ENCODE measurements at places on chromosomes 1 and 21. TPM values are rescaled to one million over a fixed set of nuclear protein-coding genes. Genes with fewer than 3 reads are reported as not detected.

- H3K27me3 ChIP-seq: peaks cover 41% of the 10 kb centered on the region
- DNase-seq: no peak
- H3K4me3 ChIP-seq: peak overlapping the region; percentile 76
- H3K4me1 ChIP-seq: peaks cover 16% of the 10 kb centered on the region
These were observed 540 bp upstream of the C1orf198 start for GRCh38 chr1:230868736-230869385.

- H3K36me3 ChIP-seq: no peaks in the 10 kb centered on the region
- H3K27ac ChIP-seq: no peak overlapping the region
- no peak overlapping the region for H3K4me3 ChIP-seq
- no peaks in the 10 kb centered on the region for H3K4me1 ChIP-seq
- DNase-seq: no peak
- no peaks in the 10 kb centered on the region for H3K27me3 ChIP-seq
These were observed 757.8 kb upstream of the CXADR start for GRCh38 chr21:16755061-16755460.

DNA sequence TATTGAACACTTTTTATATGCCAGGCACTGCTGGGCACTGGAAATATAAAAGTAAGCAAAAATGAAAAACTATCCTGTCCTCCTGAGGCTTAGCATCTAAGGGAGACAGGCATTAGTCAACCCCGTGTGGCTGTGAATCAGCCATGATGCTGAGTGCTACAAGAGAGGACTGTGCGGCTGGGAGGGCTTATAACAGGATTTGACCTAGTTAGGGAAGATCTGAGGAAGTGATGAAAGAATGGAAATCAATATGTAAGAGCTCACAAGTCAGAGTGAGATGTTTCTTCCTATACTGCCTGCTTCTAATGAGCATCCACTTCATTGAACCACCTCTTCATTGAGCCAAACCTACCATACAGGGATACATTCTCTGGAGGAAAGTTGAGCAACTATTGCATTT, 15.1 kb downstream of the TRIM45 start:
- no peak overlapping the region for H3K27ac ChIP-seq
- H3K4me1 ChIP-seq: peaks cover 11% of the 10 kb centered on the region
- no peaks in the 10 kb centered on the region for H3K27me3 ChIP-seq
- no peak for DNase-seq

DNA sequence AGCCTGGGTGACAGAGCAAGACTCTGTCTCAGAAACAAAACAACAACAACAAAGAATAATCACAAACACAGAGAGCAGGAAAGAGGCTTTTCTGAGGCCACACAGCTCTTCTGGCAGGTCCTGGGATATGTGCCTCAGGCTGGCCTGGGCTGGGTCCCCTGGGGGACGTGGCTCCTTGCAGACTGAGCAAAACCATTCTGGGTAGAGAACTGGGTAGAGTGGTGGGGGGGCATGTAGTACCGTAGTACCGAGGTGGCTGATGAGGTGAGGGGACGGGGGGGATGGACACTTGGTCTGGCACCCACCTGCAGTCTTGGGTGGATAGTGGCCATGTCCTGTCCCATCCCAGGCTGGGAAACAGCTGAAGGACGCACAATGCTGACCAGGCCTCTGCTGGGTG, 6.0 kb downstream of the TMEM82 start:
- H3K36me3 ChIP-seq: no peaks in the 10 kb centered on the region
- no peaks in the 10 kb centered on the region for H3K4me1 ChIP-seq
- no peak for DNase-seq
- no peak overlapping the region for H3K4me3 ChIP-seq
- H3K27me3 ChIP-seq: no peaks in the 10 kb centered on the region
- H3K27ac ChIP-seq: no peak overlapping the region

GRCh38 chr1:16088351-16088911, 15.0 kb upstream of the FAM131C start:
- H3K4me3 ChIP-seq: no peak overlapping the region
- H3K27me3 ChIP-seq: no peaks in the 10 kb centered on the region
- H3K27ac ChIP-seq: no peak overlapping the region
- H3K36me3 ChIP-seq: no peaks in the 10 kb centered on the region
- no peaks in the 10 kb centered on the region for H3K4me1 ChIP-seq
- no peak for DNase-seq

The LCE1A gene
- total RNA-seq: not detected

GRCh38 chr1:62997884-62998283, 214.0 kb downstream of the ATG4C start:
- no peaks in the 10 kb centered on the region for H3K36me3 ChIP-seq
- no peaks in the 10 kb centered on the region for H3K4me1 ChIP-seq
- H3K27ac ChIP-seq: no peak overlapping the region

The CYP4A11 gene
- not detected for total RNA-seq

GRCh38 chr21:25458484-25458883, 148.8 kb downstream of the MRPL39 start:
- peaks cover 54% of the 10 kb centered on the region for H3K4me1 ChIP-seq
- peak overlapping the region; percentile 53 for H3K27ac ChIP-seq
- H3K36me3 ChIP-seq: peaks cover 7% of the 10 kb centered on the region
- no peak for DNase-seq
- no peak overlapping the region for H3K4me3 ChIP-seq

DNA sequence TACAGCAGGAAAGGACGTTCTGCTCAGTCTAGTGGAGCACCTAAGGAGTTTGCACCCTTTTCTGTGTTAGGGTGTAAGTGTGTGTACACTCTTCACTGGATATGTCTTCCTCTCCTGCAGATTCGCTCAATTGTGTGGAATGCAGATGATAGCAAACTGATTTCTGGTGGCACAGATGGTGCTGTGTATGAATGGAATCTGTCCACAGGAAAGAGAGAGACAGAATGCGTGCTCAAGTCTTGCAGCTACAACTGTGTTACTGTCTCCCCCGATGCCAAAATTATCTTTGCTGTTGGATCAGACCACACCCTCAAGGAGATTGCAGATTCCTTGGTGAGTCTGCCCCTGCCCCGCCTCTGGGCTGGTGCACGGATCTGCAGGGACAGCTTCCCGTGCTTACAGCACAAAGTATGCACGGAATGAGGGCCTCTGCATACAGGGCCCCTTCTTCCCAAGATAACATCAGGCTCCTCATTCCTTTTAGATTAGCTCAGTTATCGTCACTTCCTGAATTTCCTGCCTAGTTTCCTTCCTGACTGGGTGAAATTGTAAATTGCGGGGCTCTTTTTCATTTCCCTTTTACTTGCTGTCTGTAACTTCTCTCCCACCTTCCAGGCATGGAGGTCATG, 34.6 kb downstream of the CFAP57 start:
- peaks cover 2% of the 10 kb centered on the region for H3K27me3 ChIP-seq
- no peaks in the 10 kb centered on the region for H3K36me3 ChIP-seq
- H3K27ac ChIP-seq: no peak overlapping the region
- H3K4me1 ChIP-seq: no peaks in the 10 kb centered on the region

The OTUD7B gene
- 10.3 TPM for total RNA-seq

The WDR64 gene
- 0.21 TPM for total RNA-seq

GRCh38 chr1:162406811-162407210, 5.1 kb downstream of the SH2D1B start:
- DNase-seq: no peak
- H3K27ac ChIP-seq: no peak overlapping the region
- no peaks in the 10 kb centered on the region for H3K4me1 ChIP-seq
- H3K36me3 ChIP-seq: no peaks in the 10 kb centered on the region

- H3K27ac ChIP-seq: no peak overlapping the region
- H3K4me3 ChIP-seq: no peak overlapping the region
- H3K4me1 ChIP-seq: no peaks in the 10 kb centered on the region
- H3K36me3 ChIP-seq: no peaks in the 10 kb centered on the region
- peaks cover 11% of the 10 kb centered on the region for H3K27me3 ChIP-seq
These were observed 14.7 kb upstream of the KIRREL1 start for GRCh38 chr1:157978586-157979403.

DNA sequence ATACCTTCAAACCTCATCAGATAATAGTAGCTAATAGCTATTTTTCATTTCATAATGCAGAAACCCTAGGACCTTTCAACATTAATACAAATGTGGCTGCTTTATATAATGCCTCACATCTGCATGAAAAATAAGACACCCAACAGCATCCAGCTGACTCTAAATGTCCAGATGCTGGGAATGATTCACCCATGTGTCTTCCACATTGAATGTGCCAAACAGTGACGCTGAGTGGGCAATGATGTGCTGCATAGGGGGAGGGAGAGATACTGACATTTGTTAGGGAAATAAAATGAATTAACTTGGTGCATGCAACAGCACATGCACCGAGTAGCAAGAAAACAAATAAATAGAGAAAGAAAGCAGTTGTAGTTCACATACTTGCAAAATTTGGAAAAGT, 199.3 kb downstream of the DSCAM start:
- no peak overlapping the region for H3K4me3 ChIP-seq
- no peaks in the 10 kb centered on the region for H3K4me1 ChIP-seq
- no peak for DNase-seq
- H3K27me3 ChIP-seq: no peaks in the 10 kb centered on the region
- no peaks in the 10 kb centered on the region for H3K36me3 ChIP-seq

The AIDA gene
- 71.5 TPM for total RNA-seq

- H3K4me1 ChIP-seq: no peaks in the 10 kb centered on the region
- DNase-seq: no peak
- no peak overlapping the region for H3K27ac ChIP-seq
- no peaks in the 10 kb centered on the region for H3K27me3 ChIP-seq
These were observed 47.4 kb upstream of the LRRC7 start for GRCh38 chr1:69520326-69520725.

GRCh38 chr21:32559006-32559610, 26.2 kb downstream of the TCP10L start:
- H3K27ac ChIP-seq: no peak overlapping the region
- no peaks in the 10 kb centered on the region for H3K36me3 ChIP-seq
- no peak overlapping the region for H3K4me3 ChIP-seq
- H3K4me1 ChIP-seq: peaks cover 11% of the 10 kb centered on the region
- no peaks in the 10 kb centered on the region for H3K27me3 ChIP-seq

GRCh38 chr1:207305489-207305873, 16.0 kb upstream of the CD55 start:
- no peaks in the 10 kb centered on the region for H3K27me3 ChIP-seq
- H3K4me3 ChIP-seq: no peak overlapping the region
- peaks cover 10% of the 10 kb centered on the region for H3K36me3 ChIP-seq
- H3K4me1 ChIP-seq: peaks cover 25% of the 10 kb centered on the region
- no peak overlapping the region for H3K27ac ChIP-seq
- DNase-seq: no peak

The REN gene
- total RNA-seq: not detected

GRCh38 chr1:204476563-204476962, 18.0 kb downstream of the PIK3C2B start:
- H3K36me3 ChIP-seq: peaks cover 1% of the 10 kb centered on the region
- DNase-seq: no peak
- H3K4me3 ChIP-seq: no peak overlapping the region
- H3K27ac ChIP-seq: no peak overlapping the region
- no peaks in the 10 kb centered on the region for H3K27me3 ChIP-seq

GRCh38 chr1:43995984-43996732, 4.8 kb downstream of the CCDC24 start:
- H3K27me3 ChIP-seq: no peaks in the 10 kb centered on the region
- DNase-seq: no peak
- no peak overlapping the region for H3K27ac ChIP-seq

The DENND2C gene
- 0.40 TPM for total RNA-seq

- no peak overlapping the region for H3K27ac ChIP-seq
- no peak for DNase-seq
- H3K4me1 ChIP-seq: peaks cover 17% of the 10 kb centered on the region
- H3K27me3 ChIP-seq: peaks cover 22% of the 10 kb centered on the region
- H3K4me3 ChIP-seq: no peak overlapping the region
- no peaks in the 10 kb centered on the region for H3K36me3 ChIP-seq
These were observed 101.5 kb downstream of the WDR4 start for GRCh38 chr21:42777757-42778344.
